CD4-positive, alpha-beta memory T cell (primary cell): ENCODE measurements at places on chromosomes 5 and 9. TPM values are rescaled to one million over a fixed set of nuclear protein-coding genes. Genes with fewer than 3 reads are reported as not detected.

MYOZ3 gene
- not detected for polyA plus RNA-seq

LCN1 gene
- not detected for polyA plus RNA-seq

KCTD16 gene
- 0.03 TPM for polyA plus RNA-seq

- DNase-seq: no peak
Observed at GRCh38 chr5:127556609-127557334, 39.3 kb downstream of the PRRC1 start.

DNA sequence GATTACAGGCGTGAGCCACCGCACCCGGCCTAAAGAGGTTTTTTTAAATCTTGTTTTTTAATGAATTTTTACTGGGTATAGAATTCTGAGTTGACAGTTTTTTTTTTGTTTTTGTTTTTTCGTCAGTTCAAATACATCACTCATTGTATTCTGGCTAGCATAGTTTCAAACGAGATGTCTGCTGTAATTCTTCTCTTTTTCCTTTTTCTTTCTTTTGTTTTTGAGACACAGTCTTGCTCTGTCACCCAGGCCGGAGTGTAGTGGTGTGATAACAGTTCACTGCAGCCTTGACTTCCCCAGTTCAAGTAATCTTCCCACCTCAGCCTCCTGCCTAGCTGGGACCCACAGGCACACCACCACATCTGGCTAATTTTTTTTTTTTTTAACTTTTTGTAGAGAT is 2.2 kb upstream of the PRRT1B start:
- DNase-seq: no peak

DNA sequence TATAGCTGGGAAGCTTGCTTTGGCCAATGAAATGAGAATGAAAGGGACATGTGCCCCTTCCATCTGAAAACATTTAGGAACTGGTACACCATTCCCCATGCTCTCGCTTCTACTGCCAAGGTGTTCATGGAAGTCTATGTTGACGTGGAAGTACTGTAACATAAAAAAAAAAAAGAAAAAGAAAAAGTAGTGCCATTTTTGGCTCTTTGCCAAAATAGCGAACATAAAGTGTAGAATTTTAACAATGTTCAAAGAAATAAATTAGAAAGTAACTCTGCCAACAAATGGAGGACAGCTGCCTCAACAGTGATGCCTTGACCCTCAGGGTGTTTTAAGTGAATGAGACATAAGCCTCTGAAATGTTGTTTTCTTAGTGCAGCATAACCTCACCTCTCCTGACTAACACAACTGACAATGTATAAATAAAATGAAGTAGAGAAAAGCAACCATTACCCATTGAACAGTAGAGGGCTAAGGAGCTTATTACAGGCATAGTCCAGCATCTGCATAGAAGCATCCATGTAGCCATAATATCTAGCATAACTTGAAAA is 536.6 kb downstream of the DTWD2 start:
- no peak for DNase-seq

GRCh38 chr5:113278976-113279375 is 155.8 kb downstream of the TSSK1B start:
- DNase-seq: no peak

- DNase-seq: no peak
Observed at GRCh38 chr5:158565017-158565789, 534.5 kb downstream of the EBF1 start.
